ENCODE measurements at places on chromosomes 11 and 22. TPM values are rescaled to one million over a fixed set of nuclear protein-coding genes. Genes with fewer than 3 reads are reported as not detected.

The MYBPC3 gene
- not detected for total RNA-seq

The MUC5AC gene
- total RNA-seq = not detected

The ASRGL1 gene
- 41.4 TPM for total RNA-seq

The MMP27 gene
- not detected for total RNA-seq

The OSBP2 gene
- total RNA-seq = 15.4 TPM

The OR52I2 gene
- total RNA-seq = not detected

The CRYBA4 gene
- total RNA-seq = not detected

The NAALADL1 gene
- total RNA-seq = 2.8 TPM

The RAB36 gene
- total RNA-seq = 3.5 TPM

The SLC43A1 gene
- total RNA-seq = 15.9 TPM

- DNase-seq = no peak
Measured at GRCh38 chr22:44349594-44349993, 36.8 kb upstream of the SHISAL1 start.

GRCh38 chr11:8075119-8075726, 5.8 kb upstream of the TUB start:
- DNase-seq = no peak

DNA sequence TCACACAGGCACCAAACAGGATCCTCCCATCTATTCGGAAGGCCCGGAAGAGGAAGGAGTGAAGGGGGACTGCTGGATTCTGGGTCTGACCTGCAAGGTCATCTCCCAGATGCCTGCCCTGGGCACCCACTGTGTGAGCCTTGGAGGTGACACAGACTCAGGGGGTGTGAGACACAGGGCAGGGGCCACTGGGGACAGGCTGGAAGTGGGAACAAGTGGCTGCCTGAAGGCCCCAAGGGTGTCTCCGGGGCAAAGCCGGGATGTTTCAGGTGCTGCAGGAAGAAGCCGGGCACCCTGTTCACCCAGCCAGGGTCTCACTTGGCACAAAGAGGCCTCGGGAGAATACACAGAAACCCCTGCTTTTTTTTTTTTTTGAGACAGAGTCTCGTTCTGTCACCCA, 385.5 kb downstream of the CTTN start:
- DNase-seq = no peak

- no peak for DNase-seq
Measured at GRCh38 chr11:86138958-86139357, 70.1 kb upstream of the PICALM start.

- DNase-seq = no peak
Measured at GRCh38 chr11:34236572-34236971, 121.2 kb downstream of the ABTB2 start.

- DNase-seq = no peak
Measured at GRCh38 chr11:16326679-16327297, 29.6 kb downstream of the SOX6 start.

DNA sequence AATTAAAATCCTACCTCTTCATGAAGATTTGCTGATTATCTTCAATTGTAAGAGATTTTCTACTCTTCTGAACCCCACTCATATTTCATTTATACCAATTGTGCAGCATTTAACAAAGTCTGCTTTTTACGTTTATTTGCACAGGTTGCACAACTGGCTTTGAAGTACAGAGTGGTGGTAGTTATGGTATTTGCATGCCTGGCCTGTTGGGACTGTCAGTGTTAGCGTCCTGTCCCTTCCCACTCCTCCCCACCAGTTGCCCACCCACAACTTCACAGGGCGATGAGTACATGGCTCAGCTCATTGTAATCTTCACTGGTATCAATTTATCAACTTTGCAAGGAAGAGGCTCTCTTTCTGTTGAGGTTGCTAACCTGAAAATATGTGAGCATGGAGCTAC, 372.3 kb downstream of the AASDHPPT start:
- no peak for DNase-seq

GRCh38 chr11:126459691-126460281, 104.3 kb downstream of the ST3GAL4 start:
- no peak for DNase-seq

- DNase-seq = no peak
Measured at GRCh38 chr11:125332821-125333220, 163.2 kb downstream of the FEZ1 start.

DNA sequence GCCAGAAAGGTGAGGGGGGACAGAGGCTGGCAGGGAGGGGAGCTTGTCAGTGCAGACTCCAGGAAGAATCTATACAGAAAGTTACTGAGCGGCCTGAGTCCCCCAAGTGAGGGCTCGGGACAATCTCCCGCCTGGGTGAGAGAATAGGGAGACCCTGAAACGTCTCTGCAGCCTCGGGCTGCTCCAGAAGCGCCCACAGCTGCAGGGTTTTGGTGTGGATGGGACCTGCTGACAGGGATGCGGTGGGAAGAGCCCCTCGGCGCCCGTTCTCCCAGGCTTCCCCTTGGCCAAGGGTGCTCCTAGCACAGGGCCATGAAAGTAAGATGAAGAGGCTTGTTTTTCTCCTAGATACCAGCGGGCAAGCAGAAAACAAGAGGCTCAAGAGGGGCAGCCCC, 743 bp upstream of the RCE1 start:
- DNase-seq = no peak

GRCh38 chr11:116317212-116317611, 455.6 kb downstream of the BUD13 start:
- DNase-seq = no peak

DNA sequence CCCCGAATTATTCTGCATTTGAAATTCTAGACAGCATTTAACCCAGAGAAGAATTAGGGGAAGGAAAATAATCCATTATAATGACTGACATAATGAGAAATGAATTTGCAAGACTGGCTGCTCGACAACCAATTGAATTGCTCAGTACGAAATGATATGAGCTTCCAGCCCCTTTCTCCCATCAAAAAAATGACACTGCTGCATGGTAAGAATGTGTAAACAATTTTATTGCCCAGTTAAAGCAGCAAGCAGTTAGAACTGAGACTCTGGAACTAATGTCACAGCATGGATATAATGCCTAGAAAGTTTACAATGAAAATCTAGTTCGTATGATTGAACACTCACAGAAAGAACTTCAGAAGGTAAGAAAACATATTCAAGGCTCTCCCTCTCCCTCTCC, 24.7 kb upstream of the PCF11 start:
- no peak for DNase-seq

GRCh38 chr22:37464181-37464580, 22.0 kb downstream of the MFNG start:
- no peak for DNase-seq

- DNase-seq = no peak
Measured at GRCh38 chr11:88353835-88354496, 16.4 kb upstream of the CTSC start.

GRCh38 chr11:19501631-19502030, 211.0 kb upstream of the NAV2 start:
- no peak for DNase-seq

- DNase-seq = no peak
Measured at GRCh38 chr11:112172362-112172994, 2.8 kb upstream of the BCO2 start.

- no peak for DNase-seq
Measured at GRCh38 chr11:72433455-72434036, 785 bp downstream of the CLPB start.

DNA sequence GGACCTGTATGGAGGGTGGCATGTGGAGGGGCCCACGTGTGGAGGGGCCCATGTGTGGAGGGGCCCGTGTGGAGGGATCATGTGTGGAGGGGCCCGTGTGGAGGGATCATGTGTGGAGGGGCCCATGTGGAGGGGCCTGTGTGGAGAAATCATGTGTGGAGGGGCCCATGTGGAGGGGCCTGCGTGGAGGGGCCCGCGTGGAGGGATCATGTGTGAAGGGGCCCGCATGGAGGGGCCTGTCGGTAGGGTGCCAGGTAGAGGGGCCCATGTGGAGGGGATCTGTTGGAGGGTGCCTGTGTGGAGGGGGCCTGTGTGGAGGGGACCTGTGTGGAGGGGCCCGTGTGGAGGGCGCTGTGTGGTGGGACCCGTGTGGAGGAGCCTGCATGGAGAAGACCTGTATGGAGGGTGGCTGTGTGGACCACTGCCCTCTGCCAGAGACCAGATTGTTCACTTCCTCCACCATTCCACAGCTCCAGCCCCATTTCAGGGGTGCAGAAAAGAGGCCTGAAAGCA, 47.0 kb downstream of the IGLL5 start:
- DNase-seq = no peak

- DNase-seq = no peak
Measured at GRCh38 chr11:54558919-54559318, 44.9 kb downstream of the OR4C46 start.

DNA sequence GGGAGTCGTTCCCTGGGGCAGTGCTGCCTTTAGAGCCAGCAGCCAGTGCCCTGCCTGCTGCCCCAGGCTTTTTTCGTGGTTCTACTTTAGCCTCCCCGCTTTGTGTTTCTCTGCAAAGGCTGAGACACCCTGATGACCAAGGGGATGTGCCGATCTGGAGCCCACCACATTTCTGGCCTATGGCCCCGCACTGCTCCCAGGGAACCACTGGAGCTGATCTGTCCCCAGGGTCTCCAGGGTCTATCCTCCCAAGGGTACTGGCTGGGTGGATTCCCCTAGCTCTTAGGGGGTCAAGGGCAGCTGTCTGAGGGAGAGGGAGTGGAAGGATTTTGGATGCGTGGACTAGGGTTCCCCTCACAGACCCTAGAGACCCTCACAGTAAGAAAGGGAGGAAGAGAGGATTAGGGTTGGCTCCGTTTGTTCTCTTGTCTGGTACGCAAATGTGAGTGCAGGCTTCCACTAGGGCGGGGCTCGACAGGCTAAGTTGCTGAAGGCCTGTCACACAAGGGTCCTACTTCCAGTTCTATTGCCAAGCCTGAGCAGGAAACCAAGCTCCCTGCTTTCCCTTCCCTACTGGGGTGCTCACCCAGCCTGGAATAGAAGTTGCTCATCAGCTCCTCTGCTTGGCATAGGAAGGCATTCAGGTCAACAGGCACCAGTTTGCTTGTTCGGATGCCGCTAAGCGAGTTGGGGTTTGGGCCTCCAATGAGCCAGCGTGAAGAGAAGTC, 19.3 kb downstream of the TREH start:
- no peak for DNase-seq

GRCh38 chr11:10503221-10503620, 37.8 kb downstream of the RNF141 start:
- no peak for DNase-seq

GRCh38 chr11:72743321-72744221, 8.6 kb downstream of the ARAP1 start:
- DNase-seq = no peak

GRCh38 chr11:127875131-127875530, 712.2 kb downstream of the ETS1 start:
- DNase-seq = no peak

Data from glomerular endothelial cell (primary cell).